ENCODE measurements at places on chromosomes 7 and 10. TPM values are rescaled to one million over a fixed set of nuclear protein-coding genes. Genes with fewer than 3 reads are reported as not detected.

- no peak for DNase-seq
These were observed 114.1 kb upstream of the WNT16 start for GRCh38 chr7:121214657-121215056.

- DNase-seq = no peak
These were observed 149.9 kb upstream of the KLF14 start for GRCh38 chr7:130883928-130884327.

GRCh38 chr10:108469940-108470339, 1305.4 kb upstream of the SORCS1 start:
- no peak for DNase-seq

DNAH11 gene
- 0.39 TPM for total RNA-seq
